Activated CD4-positive, alpha-beta memory T cell treated with anti-CD3 and anti-CD28 coated beads, Interleukin-2, amount 10 ng/mL, durations not matched to agents 7 days and 5 days (primary cell): ENCODE measurements at places on chromosomes 13 and 19. TPM values are rescaled to one million over a fixed set of nuclear protein-coding genes. Genes with fewer than 3 reads are reported as not detected.

The PRX gene
- total RNA-seq: 1.1 TPM

The LIM2 gene
- not detected for total RNA-seq

The ECSIT gene
- total RNA-seq: 26.8 TPM

The PSG1 gene
- total RNA-seq: not detected

The CCDC70 gene
- total RNA-seq: not detected
